ENCODE measurements at places on chromosomes 1 and 21.

GRCh38 chr1:12439073-12439472, 178.9 kb downstream of the DHRS3 start:
- DNase-seq, result no peak

DNA sequence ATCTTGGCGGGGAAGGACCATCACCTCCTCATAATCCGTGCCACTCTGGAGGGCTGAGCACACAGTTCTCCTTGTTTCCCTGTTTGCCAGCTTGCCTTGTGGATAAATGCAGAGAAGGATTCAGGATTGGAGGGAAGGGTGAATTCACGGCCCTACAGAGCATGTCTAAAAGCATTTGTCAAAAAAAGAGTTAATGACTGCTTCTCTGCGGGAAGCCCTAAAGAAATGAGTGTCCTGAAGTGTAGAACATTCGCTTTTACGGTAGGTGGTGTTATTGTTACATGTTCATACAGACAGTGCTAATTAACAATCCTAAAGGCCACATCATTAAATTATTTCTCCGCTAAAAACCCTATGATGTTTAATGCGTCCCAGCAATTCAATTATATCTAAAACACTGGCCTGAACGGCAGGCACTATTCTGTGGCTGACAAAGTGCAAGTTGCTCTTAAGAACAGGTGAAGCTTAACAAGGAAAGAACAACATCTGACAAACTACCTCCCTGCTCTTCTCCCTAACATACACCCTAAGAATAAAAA, 112.3 kb upstream of the NFIA start:
- DNase-seq, result peak; percentile 70

- no peak for DNase-seq
Observed at GRCh38 chr1:202270871-202271326, 70.8 kb downstream of the UBE2T start.

DNA sequence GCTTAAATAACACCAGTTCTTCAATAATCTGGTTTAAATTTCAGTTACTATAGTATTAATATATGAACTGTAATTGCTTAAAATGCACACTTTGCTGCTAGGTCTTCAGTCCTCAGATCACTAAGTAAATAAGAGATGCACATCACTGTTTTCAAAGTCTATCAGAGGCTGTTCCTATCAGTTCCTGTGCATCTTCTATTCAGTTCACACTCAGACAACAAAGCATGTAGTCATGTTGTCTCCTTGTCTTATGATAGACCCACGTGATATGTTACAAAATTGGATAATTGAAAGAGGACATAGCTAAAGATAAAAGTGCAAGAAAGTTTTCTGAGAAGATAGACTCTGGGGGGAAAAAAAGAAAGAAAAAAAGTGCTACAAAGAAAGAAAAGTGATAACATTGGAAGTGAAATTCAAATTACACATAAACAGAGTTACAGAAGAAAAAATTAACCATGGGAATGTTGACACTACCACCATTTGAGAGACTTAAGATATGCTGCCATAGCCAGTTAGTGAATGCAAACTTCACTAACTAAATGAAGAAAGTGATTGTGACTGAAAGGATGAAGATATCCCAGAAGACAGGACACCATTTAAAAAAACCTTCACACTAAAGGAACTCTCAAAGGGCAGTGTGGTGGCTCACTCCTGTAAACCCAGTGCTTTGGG, 33.9 kb upstream of the TSNAX start:
- DNase-seq, result no peak

- peak; percentile 85 for DNase-seq
Observed at GRCh38 chr1:19405761-19406487, 79.4 kb downstream of the CAPZB start.

GRCh38 chr1:223726380-223727001, 14.2 kb downstream of the CAPN2 start:
- no peak for DNase-seq

DNA sequence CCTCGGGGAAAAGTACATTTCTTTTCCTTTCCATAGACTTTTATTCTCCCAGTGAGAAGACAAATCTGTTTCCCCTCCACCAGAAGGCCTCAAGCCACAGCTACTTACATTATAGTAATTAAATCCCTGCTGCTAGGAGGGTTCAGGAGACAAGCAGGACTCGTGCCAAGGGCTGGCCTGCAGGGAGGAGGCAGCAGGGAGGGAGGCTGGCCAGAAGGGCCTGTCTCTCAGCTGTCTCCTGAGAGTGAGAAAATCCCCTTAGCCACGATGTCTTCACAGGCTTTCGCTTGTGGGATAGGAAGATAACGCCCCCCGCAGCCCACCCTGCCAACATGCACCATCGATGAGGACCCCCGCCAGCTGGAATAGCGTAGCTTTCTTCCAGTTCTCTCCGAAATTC, 14.0 kb downstream of the KCNN3 start:
- DNase-seq, result peak; percentile 78

- DNase-seq, result no peak
Observed at GRCh38 chr1:178077917-178078316, 16.0 kb upstream of the RASAL2 start.

DNA sequence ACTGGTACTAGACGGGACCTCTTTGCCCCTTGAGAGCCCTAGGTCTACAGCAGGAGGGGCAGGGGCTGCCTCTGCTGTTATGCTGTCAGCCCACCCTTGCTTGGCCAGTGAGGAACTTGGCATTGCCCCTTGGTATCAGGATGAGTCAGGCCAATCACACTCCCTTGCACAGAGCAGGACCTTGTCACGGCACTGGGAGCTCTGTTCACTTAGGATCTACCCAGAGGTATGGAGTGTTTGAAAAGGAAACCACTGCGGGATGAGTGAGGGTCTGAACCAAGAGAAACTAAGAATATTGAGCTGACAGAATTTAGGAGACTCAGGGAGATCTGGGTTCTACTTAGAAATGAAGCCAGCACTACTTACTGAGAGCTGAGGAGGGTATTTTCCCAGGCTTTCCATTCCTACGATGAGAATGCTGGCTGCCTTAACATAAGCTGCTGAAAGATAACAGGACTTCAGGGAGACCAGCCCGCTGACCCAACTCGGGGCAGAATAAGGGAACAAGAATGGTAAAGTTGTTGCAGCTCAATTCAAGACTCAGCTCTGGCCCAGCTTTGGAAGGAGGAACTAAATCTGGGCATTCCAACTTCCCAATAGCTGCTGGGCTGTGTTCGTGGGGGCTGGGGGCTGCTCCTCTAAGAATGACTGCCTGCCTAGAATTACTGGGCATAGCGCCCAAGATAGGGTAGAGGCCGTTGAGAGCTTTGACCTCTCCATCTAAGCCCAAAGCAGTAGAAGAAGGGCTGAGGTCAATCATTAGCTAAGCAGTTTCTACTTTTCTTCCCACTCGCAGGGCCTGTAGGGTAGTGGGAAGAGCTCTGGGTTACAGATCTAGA, 1.5 kb downstream of the FABP3 start:
- peak; percentile 26 for DNase-seq

DNA sequence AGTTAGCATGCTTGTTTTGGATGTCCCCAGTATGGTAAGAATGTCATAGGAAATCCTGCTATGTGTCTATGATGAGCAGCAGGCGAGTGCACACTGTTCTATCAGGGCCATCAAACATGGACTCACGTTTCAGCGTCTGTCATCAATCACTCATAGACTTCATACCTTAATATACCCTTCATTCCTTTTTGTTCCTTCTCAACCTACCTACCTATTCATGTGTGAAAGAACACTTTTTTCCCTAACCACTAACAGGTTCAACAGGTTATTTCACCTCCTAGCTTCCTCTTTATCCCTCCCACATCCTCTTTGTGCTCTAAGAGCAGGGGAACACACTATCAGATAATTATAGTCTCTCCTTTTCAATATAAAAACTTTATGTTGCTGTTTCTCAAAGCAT, 300.6 kb downstream of the TM2D1 start:
- no peak for DNase-seq

DNA sequence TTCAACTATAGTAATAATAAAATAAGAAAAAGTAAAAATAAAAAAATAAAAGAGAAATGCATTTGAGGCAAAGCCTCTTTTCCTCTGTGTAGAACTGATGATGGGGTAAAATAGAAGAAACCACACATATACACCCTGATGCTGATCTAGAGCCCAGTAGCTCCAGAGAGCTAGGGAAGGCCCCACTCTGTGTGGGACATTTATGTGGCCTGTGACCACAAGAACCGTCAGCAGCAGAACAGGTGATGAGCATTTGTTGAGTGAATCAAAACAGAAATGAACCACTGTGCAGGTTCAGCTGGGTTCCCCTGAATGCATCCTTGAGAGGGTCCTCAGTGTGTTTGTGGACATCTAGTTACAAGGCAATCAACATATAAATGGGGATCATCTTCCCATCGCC, 221.8 kb upstream of the HOOK1 start:
- no peak for DNase-seq

GRCh38 chr1:187680823-187681222, 852.1 kb downstream of the PLA2G4A start:
- no peak for DNase-seq

- DNase-seq, result peak; percentile 41
Observed at GRCh38 chr1:33466159-33466558, 6.3 kb upstream of the ZSCAN20 start.

- DNase-seq, result no peak
Observed at GRCh38 chr1:1206966-1207531, 657 bp upstream of the TNFRSF18 start.

DNA sequence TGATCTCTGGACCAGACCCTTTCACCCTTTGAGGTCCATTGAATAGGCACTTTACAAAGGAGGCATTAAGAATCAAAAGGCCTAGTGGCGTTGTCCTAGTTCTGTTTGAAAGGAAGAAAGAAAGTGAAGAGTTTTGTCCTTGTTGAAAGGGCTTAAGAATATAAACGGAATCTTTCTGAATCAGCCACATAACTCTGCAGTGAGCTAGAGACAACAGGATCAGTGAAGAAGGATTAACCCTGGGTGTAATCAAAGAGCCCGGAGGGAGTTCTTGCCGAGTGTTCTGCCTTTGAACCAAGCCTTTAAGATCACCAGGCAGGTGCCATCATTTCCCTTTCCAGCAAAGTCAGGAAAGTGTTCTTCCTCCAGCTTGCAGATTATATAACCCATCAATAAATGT, 54.8 kb upstream of the CNTN2 start:
- DNase-seq, result no peak

GRCh38 chr1:216766633-216767327, 43.6 kb upstream of the ESRRG start:
- no peak for DNase-seq

DNA sequence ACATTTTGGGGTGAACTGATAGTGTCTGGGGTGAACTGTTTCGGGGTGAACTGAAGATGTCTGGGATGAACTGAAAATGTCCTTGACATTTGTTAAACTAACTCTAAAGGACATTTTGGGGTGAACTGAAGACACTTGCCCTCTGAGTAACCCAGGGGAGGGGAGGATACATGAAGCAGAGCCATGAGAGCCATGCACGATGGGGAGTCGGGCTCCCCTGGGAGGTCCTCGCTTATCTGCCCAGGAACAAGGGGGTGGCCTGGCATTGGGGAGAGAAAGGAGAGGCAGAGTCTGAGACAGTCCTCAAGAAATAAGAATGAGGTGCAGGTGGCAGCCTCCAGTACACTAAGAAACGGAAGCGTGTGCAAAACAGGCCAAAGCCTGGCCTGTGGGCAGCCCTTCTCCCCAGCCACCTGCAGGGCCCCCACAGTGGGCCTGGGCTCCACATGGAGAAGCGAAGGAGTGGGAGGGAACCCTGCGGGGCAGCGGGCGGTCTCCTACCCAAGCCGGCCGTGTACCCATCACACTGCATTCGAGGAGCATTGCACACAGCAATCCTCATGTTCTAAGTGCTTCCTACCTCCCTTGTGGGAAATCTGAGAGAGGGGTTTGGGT, 24.2 kb downstream of the RSPH1 start:
- DNase-seq, result no peak

- DNase-seq, result no peak
Observed at GRCh38 chr1:111204201-111204982, 3.9 kb upstream of the DENND2D start.

DNA sequence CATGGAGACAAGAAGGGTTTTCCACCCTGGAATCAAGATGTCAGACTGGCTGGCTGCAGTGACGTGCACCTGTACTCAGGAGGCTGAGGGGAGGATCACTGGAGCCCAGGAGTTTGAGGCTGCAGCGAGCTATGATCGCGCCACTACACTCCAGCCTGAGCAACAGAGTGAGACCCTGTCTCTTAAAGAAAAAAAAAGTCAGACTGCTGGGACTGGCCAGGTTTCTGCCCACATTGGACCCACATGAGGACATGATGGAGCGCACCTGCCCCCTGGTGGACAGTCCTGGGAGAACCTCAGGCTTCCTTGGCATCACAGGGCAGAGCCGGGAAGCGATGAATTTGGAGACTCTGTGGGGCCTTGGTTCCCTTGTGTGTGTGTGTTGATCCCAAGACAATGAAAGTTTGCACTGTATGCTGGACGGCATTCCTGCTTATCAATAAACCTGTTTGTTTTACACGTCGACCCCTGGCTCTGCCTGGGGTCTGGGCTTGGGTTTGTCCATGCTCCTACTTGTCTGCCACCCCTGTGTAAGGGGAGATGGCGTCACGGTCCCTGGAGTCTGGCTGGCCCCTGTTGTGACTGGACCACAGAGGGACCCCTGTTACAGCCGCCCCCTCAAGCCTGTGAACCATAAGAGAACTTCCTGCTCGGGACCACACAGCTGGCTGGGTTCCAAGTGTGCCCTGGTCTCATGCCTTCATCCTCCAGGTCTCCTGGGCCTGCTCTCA, 20.9 kb upstream of the VPS13D start:
- DNase-seq, result peak; percentile 82

- no peak for DNase-seq
Observed at GRCh38 chr1:230679192-230679591, 34.7 kb downstream of the AGT start.

DNA sequence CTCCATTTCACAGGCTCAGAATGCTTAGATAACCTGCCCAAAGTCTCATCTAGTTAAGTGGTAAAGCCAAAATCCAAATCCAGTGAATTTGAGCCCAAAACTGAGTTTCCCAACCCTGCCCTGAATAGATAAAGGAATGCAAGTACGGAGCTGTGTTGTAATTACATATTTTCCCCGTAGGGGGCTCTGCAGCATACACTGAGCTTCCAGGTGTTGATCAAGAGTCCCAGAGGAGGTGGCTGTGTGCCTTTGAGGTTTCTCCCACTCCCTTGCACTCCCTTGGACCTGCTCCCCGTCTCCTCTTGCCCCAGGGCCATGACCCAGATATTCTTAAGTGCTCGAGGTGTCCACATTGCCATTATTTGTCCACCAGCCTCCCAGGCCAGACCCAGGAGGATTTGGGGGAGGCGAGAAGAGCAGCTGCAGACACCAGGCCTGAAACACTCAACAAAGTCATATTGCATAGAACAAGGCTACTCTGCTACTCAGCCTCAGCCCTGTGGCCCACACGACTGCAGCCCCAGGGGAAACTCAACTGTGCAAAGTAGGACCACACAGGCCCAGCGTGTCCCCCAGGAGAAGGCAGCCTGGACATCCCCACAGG, 18.4 kb upstream of the LY9 start:
- DNase-seq, result no peak
